Heart left ventricle (tissue), 16 donors: ENCODE measurements at places on chromosomes 4 and X.

- DNase-seq, result no peak
These were observed 56.8 kb downstream of the CD99L2 start for GRCh38 chrX:150841456-150842197.

GRCh38 chrX:3271183-3271833, 75.1 kb downstream of the MXRA5 start:
- DNase-seq, result no peak

- DNase-seq, result no peak
These were observed 114.3 kb downstream of the SH3BGRL start for GRCh38 chrX:81316163-81316562.

DNA sequence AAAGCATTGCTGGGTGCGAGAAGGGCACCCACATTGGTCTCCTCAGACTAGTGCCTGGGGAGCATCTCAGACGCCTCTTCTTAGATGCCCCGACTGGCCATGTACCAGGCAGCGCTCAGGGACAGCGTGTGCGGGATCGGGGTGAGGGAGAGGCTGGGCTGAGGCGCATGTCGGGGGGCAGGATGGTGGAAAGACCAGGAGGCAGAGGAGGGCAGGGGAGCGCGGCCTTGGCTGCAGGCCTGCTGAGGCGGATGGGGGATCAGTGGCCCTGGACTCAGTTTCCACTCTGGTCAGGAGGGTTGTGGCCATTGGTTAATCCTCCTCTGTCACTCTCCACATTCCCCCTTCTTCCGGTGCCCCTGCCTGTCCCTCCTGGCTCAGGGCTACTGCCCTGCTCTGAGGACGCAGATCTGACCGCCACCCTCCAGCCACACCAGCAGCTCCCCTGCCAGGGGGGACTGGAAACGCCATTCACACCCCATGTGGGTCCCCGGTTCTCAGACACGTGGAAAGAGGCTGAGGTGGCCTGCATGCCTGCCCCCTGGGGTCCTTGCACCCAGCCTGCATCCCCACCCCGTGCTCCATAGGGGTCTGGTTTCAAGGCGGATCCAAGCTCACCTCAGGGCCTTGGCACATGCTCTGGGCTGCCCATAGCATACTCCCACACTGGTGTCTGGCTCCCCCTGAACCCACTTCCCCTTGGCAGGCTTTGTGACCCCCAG, 105.9 kb downstream of the CPZ start:
- no peak for DNase-seq

DNA sequence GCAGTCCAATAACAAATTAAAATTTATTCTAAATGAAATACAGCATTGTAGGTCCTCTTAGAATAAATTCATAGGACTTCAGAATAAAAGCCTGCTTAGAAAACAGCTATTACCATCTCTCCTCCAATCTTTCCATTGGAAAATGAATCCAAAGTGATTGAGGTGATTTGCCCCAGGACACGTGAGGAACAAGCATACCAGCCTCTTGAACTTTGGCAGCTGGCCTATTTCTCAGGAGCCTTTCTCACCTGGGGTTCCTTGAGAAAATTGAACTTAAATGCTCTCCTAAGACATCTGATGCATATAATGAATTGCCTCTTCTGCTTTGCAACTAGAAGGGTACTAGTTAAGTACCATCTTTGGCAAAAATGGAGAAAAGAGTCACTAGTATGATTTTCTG, 13.5 kb downstream of the ARHGAP24 start:
- DNase-seq, result no peak

GRCh38 chrX:133838761-133839676, 146.4 kb downstream of the GPC3 start:
- no peak for DNase-seq

DNA sequence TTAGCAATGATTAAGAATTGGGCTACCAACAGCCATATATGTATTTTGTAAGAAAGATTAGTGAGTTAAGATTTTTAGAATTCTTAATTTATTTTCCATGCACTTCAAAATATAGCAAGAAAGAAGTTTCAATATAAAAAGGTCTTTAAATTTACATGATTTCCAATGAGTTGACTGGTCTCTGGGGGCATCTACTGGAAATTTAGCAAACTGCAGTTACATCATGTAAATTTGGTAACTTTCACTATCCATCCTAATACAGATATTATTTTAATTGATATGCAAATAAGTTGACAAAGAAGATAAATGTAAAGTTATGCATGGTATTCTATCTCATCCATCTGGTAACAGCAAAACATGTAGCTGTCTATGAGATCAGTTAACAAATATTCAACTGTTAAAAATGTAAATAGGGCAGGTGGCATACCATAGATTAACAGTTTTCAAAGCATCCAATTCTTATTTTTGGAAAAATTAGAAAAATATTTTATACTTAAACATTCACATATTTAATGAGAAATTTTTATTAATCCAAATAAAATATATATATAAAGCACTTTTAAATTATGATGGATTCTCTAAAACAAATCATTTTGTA, 29.1 kb downstream of the TTC29 start:
- DNase-seq, result no peak

DNA sequence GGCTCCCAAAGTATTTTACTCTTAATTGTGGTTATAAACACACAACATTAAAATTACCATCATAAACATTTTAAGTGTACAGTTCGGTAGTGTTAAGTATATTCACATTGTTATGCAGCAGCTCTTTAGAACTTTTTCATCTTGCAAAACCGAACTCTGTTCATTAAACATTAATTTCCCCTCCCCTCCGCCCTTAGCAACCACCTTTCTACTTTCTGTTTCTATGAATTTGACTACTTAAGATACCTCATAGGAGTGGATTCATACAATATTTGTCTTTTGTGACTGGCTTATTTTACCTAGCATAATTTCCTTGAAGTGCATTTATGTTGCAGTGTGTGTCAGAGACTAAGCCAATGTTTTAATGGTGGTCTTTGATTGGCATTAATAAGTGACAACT, 32.6 kb downstream of the IL13RA1 start:
- no peak for DNase-seq

- DNase-seq, result peak; percentile 72
These were observed 34.4 kb upstream of the CDKL5 start for GRCh38 chrX:18390941-18391538.

DNA sequence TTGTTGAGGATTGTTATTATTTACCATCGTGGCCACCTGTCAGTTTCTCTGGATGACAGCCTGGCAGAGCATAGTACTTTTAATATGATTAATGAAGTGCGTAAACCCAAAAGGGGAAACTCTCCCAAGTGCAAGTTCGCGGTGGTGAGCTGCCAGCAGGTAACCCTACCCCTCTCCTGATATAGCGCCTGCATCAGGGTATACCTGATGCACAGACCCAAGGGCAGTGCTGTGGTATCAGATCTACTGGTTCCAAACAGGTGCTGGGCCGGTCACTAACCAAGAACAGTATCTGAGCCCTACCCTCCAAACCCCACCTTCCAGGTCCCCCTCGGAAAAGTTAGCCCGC, 1.6 kb downstream of the RNF150 start:
- DNase-seq, result no peak

- no peak for DNase-seq
These were observed 34.3 kb downstream of the TMEM164 start for GRCh38 chrX:110037178-110037577.

DNA sequence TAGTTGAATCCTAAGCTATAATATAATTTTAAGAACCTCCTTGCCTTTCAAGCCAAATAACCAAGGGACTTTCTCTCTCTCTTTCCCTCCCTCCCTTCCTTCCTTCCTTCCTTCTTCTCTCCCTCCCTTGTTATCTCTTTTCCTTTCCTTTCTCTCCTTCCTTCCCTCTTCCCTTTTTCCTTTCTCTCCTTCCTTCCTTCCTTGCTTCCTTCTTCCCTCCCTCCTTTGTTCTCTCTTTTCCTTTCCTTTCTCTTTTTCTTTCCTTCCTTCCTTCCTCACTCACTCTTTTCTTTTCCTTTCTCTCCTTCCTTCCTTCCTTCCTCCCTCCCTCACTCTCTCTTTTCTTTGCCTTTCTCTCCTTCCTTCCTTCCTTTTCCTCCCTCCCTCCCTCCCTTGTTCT, 42.4 kb downstream of the PDGFRA start:
- DNase-seq, result no peak

DNA sequence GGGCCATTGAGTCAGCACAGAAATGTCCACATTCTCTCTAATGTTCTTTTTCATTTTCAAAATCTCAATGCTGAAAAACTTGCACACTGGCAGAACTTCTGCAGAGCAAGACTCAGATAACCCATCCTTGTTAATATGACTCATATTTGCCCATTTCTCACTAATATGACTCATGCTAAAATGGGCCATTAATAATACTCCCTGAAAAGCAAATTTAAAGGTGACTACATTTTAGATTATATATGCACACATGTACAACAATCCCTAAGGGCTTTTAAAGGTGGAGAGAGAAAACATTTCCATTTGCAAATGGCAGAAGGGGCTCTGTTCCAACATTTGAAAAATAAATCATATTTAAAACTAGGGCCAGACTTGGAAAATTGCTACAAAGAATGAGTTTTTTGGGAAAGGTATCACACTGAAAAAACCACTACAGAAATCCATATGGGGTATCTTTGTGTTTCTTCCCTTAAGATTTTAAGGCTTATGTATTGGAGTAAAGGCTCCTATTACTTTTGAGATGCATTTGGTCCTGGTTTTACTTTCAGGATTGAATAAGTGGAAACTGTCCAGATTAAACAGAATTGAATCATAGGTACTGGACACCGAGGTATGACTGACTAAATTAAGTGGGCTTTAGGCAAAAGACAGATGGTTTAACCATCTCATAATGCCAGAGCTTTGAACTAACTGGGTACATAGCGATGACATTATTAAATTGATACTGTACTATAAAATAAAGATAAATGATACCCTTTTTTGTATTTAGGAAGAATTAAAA, 30.0 kb downstream of the TLR2 start:
- no peak for DNase-seq

- no peak for DNase-seq
These were observed at the start of gene IL9R for GRCh38 chrX:155997436-155997835. Gene IL9R (plus strand): TSS chrX:155997696. CDS start chrX:155997760, 64 bp downstream.

DNA sequence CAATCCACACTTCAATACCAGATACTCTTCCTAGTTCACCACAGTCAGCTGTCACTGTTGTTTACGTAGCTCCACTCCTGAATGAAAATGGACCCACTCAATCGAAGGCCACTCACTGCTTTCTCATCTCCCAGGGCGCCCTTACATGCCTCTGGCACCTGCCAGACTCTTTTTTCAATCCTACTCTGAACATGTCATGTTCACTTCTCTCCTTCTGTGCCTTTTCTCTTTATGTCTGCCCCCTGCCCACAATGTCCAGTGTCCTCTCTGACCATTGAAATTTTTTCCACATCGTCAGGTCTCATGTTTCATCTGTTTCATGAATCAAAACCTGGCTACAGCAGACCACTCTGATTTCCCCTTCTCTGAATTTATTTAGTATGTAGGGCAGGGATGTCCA, 1.3 kb upstream of the MGAT4D start:
- no peak for DNase-seq

- DNase-seq, result no peak
These were observed 21.5 kb downstream of the DNAAF6 start for GRCh38 chrX:107227780-107228485.

DNA sequence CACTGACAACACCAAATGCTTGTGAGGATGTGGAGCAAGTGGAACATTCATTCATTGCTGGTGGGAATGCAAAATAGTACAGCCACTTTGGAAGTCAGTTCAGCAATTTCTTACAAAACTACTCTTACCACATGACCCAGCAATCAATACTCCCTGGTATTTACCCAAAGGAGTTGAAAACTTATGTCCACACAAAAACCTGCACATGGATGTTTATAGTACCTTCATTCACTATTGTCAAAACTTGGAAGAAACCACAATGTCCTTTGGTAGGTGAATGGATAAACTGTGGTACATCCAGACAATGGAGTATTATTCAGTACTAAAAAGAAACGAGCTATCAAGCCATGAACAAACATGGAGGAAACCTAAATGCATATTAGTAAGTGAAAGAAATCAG, 27.5 kb downstream of the HUWE1 start:
- no peak for DNase-seq

DNA sequence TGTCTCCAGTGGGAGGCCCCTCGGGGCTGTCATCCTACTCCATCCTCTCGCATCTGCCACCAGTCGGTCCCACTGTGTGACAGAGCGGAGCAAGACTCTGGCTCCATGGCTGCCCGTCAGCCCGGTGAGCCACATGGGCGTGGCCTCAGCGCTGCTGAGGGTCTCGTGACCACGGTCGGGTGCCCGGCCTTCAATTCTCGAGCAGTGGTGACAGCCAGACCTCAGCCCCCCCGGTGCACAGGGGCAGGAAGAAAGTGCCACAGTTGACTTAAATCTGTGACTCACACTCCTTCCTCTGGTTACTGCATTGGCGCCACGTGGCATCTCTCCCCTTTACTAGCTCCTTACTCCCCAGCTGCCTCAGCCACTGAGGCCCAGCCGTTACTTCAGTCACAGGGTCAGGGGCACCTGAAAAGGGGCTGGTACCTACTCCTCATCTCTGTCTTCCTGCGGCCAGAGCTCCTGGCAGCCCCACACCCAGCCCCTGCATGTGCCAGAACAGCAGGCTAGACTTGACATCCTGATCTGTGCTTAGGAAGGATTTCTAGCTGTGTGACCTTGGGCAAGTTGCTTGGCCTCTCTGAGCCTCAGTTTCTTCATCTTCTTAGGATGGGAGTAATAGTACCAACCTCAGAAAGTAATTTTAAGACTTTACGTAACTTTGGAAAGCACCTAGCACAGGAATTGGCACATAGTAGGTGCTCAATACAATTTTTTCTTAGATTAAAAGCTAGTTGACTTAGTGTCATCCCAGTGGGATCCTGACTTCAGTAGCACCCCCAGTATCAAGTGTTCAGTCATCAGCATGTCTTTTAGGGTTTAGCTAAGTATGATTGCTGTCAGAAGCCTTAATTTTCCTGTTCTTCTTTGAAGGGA, 66.1 kb downstream of the TNIP2 start:
- no peak for DNase-seq
